Upper lobe of left lung (tissue), 6 donors: ENCODE measurements at places on chromosomes 5 and 9. TPM values are rescaled to one million over a fixed set of nuclear protein-coding genes. Genes with fewer than 3 reads are reported as not detected.

Gene ISL1
- not detected for total RNA-seq

Gene HTR4
- total RNA-seq: not detected

Gene SLC31A2
- total RNA-seq: 57.5 TPM

Gene AGXT2
- not detected for total RNA-seq

- DNase-seq: no peak
Measured at GRCh38 chr5:136123236-136123768, 9.3 kb upstream of the SMAD5 start.
